ENCODE measurements at places on chromosomes 4 and X.

DNA sequence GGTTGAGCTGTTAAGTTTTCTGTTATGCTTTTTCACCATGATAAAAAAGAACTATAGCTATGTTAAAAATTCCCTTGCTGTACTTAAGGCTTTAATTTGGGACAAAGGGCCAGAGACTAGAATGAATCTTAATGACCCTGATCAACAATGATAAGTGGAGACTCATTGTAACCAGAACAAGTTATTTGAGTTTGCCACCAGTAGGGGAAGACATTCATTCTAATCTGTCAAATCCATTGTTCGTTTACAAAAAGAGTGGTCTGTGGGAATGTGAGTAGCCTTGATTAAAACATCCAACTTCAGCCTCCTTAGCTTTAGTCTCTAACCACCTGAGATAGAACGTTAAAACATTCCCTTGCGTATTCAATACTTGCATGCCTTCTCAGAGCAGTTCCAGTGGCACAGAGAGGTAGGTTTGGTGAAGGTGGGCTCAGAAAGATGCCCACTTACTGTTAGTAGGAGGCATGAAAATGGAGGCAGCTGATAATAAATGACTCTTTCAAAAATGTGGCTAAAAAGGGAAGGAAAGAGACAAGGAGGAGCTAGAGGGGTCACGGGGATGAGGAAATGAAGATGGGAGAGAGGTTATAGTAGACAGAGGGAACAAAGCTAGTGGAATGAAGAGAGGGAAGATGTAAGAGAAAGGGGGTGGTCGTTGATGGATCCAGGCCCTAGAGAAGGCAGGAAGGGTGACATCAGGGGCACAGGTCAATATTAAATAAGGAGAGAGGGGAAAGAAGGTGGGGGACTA is 66.2 kb downstream of the EGF start:
- no peak for DNase-seq

GRCh38 chr4:59223292-59223941 is 1976.7 kb upstream of the ADGRL3 start:
- DNase-seq, result peak; percentile 91

DNA sequence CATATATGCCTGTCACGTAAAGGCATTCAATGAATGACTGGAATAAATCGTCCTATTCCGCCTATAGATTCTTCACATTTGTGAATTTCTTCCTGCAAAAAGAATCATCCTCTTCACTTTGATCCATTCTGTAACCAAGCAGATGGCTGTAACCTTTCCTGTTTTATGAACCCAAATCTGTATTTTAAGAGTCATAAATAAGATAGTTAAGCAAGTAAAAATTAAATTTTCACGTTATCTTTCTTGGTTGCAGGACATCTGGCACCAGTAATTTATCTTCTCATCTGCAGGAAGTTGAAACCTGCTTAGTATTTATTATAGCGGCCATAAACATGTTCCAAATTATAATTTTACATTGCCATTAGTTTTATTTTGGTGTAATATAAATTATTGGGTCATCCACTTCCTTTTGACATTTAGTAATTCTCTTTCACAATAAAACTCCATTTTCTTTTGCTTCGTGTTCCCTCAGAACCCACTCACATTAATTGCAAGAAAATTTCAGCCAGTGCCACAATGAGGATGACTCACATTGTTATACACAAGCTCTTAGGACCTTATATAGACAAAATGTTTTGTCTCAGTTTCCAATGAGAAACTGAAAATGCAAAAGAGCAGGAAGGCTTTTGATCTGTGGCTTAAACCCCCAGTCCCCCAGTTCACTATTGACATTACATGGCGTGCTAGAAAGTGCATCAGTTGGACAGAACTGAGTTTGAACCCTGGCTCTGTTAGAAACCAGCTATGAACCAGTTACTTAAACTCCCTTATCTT is 51.1 kb downstream of the TMEM156 start:
- peak; percentile 82 for DNase-seq

DNA sequence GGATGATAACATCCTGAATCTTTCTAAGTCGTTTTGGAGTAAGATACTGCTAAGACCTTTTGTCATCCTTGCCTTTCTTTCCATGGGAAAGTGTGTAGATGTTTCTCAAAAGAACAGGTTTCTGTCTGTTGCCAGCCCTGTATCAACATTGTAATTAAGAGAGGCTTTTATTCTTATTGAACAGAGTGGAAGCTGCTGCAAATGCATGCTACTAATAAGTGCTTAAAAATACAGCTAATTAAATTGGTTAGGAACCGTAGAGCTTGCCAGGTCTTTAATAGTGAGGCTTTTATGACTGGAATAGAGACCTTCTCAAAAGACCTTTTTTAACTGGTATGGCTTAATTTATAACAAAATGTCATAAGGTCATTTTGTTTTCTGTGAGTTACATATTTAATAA is 34.4 kb downstream of the INTU start:
- no peak for DNase-seq

DNA sequence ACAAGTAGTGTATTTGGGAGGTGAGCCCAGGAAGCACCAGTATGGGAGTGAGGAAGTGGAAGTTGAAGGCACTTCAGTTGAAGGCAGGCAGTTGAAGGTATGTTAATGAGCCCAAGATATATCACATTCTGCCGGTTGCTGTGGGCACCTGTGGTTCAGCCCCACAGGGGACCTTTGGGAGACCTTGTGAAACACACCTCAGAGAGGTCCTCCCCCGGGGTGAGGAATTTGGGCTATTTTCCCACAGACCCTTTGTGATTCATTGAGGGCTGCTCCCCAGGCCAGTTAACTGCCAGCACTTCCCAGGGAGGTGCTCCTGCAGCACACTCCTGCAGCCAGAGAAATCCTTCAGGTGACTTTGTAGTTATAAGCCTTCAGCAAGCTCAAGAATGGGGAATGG is 45.9 kb downstream of the PTCHD1 start:
- no peak for DNase-seq

DNA sequence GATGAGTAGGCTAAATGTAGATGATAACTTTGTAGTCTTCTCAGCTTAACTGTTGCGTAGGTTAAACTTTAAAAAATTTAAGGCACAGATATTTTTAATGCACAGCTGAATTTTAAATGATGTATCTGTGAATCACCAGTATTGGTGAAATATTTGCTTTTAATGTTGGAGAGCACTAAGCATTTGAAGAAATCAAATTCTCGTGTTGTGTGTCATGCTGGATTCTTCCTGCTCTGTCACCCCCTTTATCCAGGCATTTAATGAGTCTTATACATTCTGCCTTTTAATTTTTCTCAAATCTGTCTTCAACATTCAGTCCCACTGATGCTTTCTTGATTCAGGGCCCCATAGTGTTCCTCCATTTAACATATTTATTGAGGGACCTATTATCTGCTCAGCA is 76.7 kb downstream of the SLC4A4 start:
- DNase-seq, result no peak

GRCh38 chr4:68396756-68397155 is 46.9 kb upstream of the YTHDC1 start:
- DNase-seq, result no peak

DNA sequence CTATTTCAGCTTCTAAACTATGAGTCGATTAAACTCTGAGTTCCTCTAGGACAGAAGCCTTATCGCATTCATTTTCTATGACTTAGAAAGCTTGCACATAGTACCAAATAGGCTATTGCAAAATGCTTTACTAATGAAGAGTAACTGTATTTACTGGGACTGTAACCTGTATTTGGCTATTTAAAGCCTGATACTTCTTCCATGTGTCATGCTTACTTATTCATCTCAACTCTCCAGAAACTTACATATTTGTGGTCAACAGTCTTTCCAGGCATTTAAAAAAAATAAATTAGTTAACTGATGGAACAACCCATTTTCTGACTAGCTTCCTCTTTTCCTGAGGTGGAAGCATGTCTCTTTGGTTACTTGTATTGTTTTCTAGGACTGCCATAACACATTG is 467.9 kb downstream of the PCDH11X start:
- DNase-seq, result no peak

GRCh38 chrX:63275127-63275526 is 76.0 kb downstream of the SPIN4 start:
- no peak for DNase-seq

DNA sequence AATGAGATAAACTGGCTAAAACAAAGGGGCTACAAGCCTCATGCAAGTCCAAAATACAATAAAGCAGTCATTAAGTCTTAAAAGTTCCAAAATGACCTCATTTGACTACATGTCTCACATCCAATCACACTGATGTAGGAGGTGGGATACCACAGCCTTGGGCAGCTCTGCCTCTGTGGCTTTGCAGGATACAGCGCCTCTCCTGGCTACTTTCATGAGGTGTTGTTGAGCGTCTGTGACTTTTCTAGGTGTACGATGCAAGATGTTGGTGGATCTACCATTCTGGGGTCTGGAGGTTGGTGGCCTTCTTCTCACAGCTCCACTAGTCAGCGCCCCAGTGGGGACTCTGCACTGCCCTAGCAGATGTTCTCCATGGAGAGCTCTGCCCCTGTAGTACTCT is 944.9 kb downstream of the TECRL start:
- no peak for DNase-seq

- no peak for DNase-seq
Observed at GRCh38 chrX:9356846-9357245, 108.0 kb upstream of the TBL1X start.

GRCh38 chr4:11072999-11073398 is 355.7 kb downstream of the HS3ST1 start:
- DNase-seq, result no peak

DNA sequence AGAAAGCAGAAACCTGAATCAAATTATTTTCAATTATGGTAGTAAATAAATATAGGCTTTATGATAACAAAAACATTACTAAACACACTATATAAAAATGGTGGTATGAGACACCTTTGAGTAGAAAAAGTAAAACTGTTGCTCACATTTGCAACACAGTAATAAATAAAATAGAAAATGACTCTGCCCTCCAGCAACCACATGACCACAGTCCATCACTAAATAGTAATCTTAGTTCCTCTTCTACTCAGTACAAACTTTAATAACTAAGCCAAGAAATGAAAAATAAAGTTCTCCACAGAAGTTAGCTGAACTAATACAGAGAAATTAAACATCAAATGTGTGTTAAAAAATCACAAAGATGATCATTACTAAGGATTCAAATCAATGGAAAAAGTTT is 108.5 kb downstream of the ADGRA3 start:
- no peak for DNase-seq

DNA sequence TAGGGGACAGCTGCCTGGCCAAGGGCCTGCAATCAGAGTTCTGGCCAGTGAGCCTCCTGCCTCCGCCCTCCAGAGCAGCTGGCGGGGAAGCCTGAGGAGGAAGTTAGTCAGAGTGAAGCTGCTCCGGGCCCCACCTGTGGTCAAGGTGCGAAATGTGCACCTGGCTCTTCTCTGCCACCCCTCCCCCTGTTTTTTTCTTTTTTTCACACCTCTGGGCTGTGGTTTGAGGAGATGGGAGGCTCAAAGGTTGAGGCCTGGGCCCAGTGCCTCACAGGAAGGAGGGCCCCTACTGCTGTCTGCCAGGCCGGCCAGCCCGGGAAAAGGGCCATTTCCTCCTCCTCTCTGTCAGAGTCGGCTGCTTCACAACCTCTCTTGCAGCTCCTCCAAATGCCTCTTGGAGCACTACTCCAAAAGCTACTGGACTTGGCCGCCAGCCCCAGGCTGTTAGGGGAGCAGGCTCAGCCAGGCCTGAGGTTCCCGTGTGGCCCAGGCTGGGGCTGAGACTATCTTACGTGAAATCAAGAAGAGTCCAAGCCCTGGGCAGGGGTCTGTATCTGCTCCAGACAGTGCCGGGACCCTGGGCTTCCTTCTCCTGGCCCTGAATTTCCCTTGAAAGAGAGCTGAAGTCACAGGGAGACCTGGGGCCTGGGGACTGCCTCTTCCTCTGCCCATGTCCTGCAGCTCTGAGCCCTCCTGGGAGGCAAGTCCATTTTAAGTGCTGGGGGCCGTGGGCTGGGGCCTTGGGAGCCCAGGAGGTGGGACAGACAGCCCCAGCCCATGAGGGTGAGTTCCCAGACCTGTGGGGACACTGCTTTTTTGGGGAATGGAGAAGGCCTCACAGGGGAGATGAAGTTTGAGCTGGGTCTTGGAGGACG is 4.5 kb upstream of the CXCR3 start:
- DNase-seq, result peak; percentile 61

- no peak for DNase-seq
Observed at GRCh38 chr4:26212528-26212927, 108.3 kb upstream of the RBPJ start.

- DNase-seq, result peak; percentile 24
Observed at GRCh38 chrX:110992611-110993010, 103.4 kb upstream of the PAK3 start.

- no peak for DNase-seq
Observed at GRCh38 chr4:54058171-54058570, 6.2 kb downstream of the CHIC2 start.
